CD4-positive, alpha-beta memory T cell (primary cell): ENCODE measurements at places on chromosomes 6 and 20. TPM values are rescaled to one million over a fixed set of nuclear protein-coding genes. Genes with fewer than 3 reads are reported as not detected.

Gene TBC1D32
- total RNA-seq = 13.2 TPM

Gene AGER
- 77.3 TPM for total RNA-seq

Gene NRSN1
- not detected for total RNA-seq

Gene AIG1
- 10.2 TPM for total RNA-seq

Gene MOG
- not detected for total RNA-seq

Gene SYNCRIP
- 84.3 TPM for total RNA-seq

Gene C6orf15
- not detected for total RNA-seq

Gene GSTA3
- not detected for total RNA-seq

Gene DACT2
- total RNA-seq = not detected

Gene BPI
- not detected for total RNA-seq

Gene SEMG1
- total RNA-seq = not detected

Gene RIMS1
- total RNA-seq = not detected

Gene RWDD2A
- 5.2 TPM for total RNA-seq

Gene RTN4IP1
- 8.3 TPM for total RNA-seq

Gene UBD
- not detected for total RNA-seq

Gene CPXM1
- not detected for total RNA-seq

Gene C6orf58
- total RNA-seq = not detected

Gene ANGPT4
- total RNA-seq = not detected

Gene RBM38
- total RNA-seq = 76.0 TPM
